Spleen (tissue), 13 donors: ENCODE measurements at places on chromosomes 7 and 10. TPM values are rescaled to one million over a fixed set of nuclear protein-coding genes. Genes with fewer than 3 reads are reported as not detected.

- H3K36me3 ChIP-seq = no peaks in the 10 kb centered on the region
- H3K4me3 ChIP-seq = no peak overlapping the region
- peaks cover 60% of the 10 kb centered on the region for H3K4me1 ChIP-seq
- no peak overlapping the region for H3K27ac ChIP-seq
- no peaks in the 10 kb centered on the region for H3K27me3 ChIP-seq
These were observed 38.6 kb upstream of the TRIM8 start for GRCh38 chr10:102605712-102606111.

DNA sequence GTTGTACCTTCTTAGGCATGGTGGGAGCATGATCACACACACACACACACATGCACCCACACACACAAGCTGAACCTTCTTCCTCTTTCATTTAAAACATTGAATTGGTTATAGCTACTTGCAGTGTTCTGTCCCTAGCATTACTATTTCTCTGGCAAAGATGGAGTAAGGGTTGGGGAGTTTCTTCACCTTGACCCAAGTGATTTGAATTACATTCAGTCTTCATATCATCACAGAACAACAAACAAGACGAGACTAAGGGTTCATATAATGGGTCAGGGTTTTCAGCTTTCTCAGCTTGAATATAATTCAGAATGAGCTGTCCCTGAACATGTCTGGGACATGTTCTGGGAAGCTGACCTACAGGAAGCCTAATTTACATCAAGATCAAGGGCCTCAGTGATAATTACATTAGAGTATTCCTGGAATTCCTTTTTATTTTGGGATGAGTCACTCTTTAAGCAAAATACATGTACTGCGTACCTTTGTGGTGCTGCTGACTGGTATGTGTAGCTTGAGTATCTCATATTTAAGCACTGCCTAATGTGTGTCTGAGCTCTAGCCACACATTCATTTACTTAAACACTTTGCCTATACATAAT is 213.5 kb upstream of the TMEM229A start:
- no peak overlapping the region for H3K27ac ChIP-seq
- no peaks in the 10 kb centered on the region for H3K27me3 ChIP-seq
- DNase-seq = no peak
- H3K4me1 ChIP-seq = no peaks in the 10 kb centered on the region

NYAP1 gene
- 0.77 TPM for total RNA-seq

CUTC gene
- total RNA-seq = 25.2 TPM

- DNase-seq = no peak
- H3K27me3 ChIP-seq = no peaks in the 10 kb centered on the region
- H3K4me1 ChIP-seq = peaks cover 6% of the 10 kb centered on the region
- no peak overlapping the region for H3K27ac ChIP-seq
- no peaks in the 10 kb centered on the region for H3K36me3 ChIP-seq
These were observed 3.8 kb upstream of the TECTB start for GRCh38 chr10:112279433-112279832.

DNA sequence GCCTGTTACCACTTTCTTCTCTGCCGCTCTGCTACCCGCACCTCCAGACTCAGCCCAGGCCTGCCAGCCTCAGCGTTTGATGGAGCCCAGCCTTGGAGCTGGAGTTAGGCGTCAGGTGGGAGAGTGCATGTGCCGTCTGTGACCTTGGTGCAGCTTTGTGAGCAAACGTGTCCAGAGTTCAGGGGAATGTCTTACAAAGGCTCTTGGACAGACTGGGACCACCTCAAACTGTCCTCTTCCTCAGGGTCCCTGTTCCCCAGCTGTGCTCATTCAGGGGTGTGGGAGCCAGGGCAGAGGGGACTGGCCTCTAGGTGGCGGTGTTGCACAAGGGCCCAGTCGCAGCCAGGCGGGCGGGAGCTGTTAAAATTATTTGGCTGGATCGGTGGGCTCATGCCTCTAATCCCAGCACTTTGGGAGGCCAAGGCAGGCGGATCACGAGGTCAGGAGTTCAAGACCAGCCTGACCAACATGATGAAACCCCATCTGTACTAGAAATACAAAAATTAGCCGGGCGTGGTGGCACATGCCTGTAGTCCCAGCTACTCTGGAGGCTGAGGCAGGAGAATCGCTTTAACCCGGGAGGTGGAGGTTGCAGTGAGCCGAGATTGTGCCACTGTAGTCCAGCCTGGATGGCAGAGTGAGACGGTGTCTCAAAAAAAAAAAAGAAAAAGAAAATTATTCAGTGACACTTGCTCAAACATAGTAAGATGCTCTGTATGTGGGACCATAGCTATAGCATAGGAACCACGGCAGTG is 89.2 kb downstream of the ADCY1 start:
- no peak for DNase-seq
- H3K4me1 ChIP-seq = no peaks in the 10 kb centered on the region
- no peaks in the 10 kb centered on the region for H3K36me3 ChIP-seq
- H3K27ac ChIP-seq = no peak overlapping the region
- no peak overlapping the region for H3K4me3 ChIP-seq
- H3K27me3 ChIP-seq = no peaks in the 10 kb centered on the region

DNA sequence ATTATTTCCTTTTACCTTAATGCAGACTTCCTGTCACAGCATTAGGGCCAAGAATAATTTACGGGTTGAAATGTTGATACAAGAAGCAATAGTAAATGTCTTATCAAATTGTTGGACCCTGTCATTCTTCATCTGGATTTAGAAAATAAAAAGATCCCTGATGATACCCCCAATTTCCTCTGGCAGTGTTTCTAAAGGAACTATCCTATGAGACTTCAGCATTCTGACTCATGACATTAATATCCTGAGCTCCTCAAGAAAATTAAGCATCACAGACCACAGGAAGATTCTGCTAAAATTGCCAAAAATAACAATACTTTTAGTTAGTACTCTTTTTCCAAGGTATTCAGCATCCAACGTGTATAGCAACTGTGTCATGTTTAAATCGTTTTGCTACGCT is 490.5 kb upstream of the ANKRD30A start:
- H3K4me3 ChIP-seq = no peak overlapping the region
- H3K4me1 ChIP-seq = no peaks in the 10 kb centered on the region
- no peak for DNase-seq
- H3K27ac ChIP-seq = no peak overlapping the region
- no peaks in the 10 kb centered on the region for H3K36me3 ChIP-seq
- no peaks in the 10 kb centered on the region for H3K27me3 ChIP-seq

CLDN3 gene
- not detected for total RNA-seq

- H3K4me1 ChIP-seq = peaks cover 28% of the 10 kb centered on the region
- DNase-seq = peak; percentile 80
- peak overlapping the region; percentile 51 for H3K4me3 ChIP-seq
These were observed 575 bp downstream of the DLG5 start for GRCh38 chr10:77925795-77926565.
